Right ventricle myocardium inferior (tissue), 1 donor: ENCODE measurements at places on chromosomes 12 and 14. TPM values are rescaled to one million over a fixed set of nuclear protein-coding genes. Genes with fewer than 3 reads are reported as not detected.
A peak's percentile ranks its signal among the peaks of the same experiment; 100 is the strongest.

The SPTB gene
- 79.4 TPM for total RNA-seq

DNA sequence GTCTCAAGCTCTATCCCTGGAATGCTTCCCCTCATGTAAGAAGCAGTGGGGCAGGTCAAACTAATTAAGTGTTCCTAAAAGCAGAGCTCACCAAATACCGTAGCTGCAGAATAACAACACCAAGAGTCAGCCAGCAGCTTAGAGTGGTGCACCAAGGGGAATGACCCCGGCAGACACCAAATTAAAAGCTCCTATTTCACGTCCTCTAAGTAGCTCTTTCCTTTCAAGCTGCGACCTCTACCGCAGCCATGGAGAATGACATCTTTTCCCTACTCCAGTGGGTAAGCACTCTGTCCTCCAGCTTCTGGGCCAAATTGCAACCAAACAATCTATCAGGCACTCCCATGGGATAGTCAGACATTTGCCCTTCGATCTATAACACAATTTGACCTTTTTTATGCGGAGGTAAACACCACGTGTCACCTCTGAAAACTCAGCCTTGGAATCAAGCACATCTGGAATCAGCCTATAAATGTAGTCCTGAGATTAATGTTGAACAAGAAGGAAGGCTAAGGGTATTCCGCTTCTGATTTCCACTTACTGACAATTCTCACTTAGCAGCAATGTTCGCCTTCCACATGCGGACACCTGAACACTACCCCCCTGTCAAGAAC, 67.6 kb upstream of the CDKN3 start:
- DNase-seq, result no peak

GRCh38 chr14:99726538-99727095, 42.5 kb downstream of the CYP46A1 start:
- DNase-seq, result no peak

GRCh38 chr14:59664741-59665140, 88.1 kb upstream of the CCDC175 start:
- no peak for DNase-seq

GRCh38 chr14:89466484-89466883, 49.5 kb upstream of the FOXN3 start:
- DNase-seq, result no peak

DNA sequence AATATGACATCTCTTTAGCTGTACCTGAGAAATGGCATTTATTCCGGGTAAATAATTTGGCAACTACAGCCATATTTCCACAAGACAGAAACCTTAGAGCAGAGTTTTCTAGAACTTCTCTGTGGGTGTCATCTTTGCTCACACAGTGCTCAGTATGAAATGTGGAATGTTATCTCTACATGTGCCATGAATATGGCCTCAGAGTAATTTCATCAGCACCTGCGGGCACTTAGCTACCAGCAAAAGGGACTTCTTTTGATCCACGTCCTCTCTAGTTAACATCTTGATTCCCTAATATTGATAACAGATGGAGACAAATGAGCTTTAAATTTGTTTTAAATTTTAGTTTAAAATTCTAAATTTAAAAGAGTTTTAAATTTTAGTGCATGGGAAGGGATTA, 2.9 kb upstream of the ATG14 start:
- no peak for DNase-seq

- no peak for DNase-seq
Observed at GRCh38 chr12:104747955-104748354, 210.1 kb downstream of the SLC41A2 start.

The OR4K5 gene
- total RNA-seq, result not detected

DNA sequence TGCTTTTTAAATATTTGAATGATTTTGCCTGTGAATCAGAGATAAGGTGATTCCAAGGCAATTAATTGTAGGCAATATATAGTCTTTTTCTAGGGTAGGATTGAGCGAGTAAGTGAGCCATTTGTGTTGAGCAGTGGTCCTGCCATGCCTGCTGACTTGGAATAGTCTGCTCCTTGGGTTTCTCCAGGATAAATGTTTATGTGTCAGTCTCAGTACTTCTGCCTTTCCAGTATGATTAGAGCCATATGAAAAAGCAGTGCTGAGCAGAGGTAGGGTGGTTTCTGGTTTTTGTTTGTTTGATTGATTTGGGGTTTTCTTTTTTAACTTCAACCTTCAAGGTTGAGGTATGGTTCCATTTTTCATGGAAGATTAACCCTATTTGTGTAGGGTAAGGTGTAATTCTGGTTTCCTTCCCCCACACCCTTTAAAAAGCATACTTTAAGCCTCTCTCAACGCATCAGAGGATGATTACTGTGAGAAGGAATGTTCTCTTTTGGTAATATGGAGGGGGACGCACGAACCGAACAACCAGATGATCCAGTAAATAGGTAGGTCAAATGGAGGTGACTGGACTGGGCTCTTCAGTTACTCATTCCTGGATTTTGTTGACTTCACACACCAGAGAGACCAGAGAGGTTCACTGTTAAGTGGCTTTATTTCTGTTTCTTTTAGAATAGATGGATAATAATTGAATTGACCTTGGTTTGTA, 22.7 kb downstream of the FRMD6 start:
- DNase-seq, result no peak

DNA sequence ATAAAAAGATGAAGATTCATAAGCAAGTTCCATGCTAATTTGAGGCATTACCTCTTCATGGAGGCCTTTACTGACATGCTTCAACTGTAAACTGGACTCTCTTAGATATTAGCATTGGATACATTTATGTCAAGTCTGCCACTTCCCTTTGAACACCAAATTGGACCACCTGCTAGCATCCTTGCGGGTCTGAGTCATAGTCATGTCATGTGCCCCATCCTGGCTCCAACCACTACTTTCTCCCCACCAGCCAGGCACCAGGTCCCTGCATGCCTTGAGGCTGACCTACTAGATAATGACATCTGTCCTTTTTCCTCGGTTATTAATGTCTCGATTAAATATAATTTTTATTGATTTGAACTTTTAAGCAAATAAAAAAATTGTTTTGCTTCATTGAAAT, 32.9 kb upstream of the EEA1 start:
- DNase-seq, result no peak

- DNase-seq, result no peak
Observed at GRCh38 chr12:28771968-28772367, 377.1 kb upstream of the FAR2 start.

- no peak for DNase-seq
Observed at GRCh38 chr14:81382517-81383225, 17.5 kb downstream of the STON2 start.

DNA sequence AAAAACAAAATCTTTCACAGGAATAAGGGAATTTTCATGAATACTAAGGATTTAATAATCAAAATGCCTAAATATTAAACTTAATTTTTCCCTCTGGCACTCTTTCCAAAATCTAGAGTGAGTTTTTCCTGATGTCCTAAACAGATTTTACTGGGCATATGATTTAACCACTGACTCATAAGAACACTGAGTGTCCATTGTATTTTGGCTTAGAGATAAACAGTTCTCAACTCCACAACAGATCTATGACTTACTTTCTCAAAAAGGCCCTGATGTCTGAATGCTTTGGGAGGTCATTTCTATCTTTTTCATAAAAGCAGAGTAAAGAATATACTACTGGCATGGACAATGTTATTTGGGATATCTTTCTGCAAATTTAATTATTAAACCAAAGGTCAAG, 15.0 kb downstream of the TMBIM4 start:
- DNase-seq, result no peak

DNA sequence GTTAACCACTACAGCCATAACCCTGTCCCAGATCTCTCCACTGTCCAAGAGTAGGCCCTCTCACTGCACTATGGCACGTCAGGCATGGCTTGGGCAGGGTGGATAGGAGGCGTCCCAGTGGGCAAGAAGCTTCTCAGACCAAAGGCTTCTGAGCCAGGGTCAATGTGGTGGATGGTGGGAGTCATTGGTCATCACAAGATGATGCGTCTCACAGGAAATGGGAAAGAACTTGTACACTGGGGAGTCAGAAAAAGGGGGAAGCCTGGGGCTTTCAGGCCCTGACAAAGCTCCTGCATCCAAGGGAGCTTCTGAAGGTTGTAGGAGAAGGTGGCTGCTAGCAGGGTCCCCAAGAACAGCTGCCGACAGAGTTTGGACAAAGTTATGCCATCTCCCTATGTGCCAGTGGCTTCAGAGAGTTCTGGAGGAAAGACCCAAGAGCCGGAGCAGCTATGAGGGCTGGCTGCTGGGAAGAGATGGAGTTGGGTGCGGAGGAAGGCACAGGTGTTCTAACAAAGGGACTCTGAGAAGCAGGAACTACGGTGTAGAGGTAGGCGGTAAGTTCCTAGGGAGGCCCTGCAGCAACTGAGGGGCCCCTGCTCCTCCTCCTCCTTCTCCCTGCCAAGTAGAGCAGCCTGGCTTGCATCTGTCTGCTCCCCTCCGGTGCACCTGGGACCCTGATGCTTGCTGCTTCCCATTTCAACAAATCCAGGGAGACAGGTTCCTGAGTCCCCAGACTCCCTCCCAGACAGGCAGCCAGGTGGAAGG, 81.1 kb downstream of the ARL6IP4 start:
- no peak for DNase-seq

The NOVA1 gene
- 3.8 TPM for total RNA-seq

DNA sequence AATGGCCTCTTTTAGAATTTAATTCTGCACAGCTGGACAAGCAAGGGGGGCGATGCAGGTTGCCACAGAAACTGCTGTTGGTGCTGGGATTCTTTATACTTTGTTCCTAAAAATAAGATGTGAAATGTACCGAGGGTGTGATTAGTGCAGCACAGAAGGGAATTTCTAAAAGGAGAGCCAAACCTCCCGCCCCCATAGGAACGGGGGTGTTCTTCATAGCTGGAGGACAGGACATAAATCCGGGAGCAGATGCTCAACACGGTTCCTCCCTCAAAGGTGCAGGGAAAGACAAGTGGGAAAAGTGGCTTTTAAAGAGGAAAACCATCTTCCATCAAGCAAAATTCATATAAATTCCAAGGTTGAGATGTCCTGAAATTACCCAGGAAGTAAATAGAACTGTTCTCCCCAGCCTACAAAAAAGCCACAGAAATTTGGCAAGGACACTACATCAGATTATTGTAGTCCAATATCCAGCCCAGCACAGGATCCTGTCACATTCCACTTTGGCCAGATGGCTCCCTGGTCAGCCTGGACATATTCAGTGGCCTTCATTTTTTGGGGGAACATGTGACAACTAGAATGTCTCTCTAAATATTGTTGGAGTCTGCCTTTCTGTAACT, 51.4 kb upstream of the TMX1 start:
- no peak for DNase-seq

DNA sequence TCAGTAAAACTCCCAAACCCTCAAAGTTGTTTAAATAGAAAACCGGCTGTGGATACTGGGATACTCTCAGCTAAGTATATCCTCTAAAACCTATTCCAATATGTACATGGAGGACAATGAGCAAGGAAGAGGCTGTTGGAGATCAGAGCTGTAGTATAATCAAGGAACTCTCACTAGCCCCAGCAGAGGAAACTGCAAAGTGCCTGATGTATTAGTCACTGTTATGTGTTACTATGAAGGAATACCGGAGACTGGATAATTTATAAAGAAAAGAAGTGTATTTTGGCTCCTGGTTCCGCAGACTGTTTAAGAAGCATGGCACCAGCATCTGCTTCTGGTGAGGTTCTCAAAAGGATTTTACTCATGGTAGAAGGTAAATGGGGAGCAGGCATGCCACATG, 65.6 kb upstream of the RPL10L start:
- no peak for DNase-seq

DNA sequence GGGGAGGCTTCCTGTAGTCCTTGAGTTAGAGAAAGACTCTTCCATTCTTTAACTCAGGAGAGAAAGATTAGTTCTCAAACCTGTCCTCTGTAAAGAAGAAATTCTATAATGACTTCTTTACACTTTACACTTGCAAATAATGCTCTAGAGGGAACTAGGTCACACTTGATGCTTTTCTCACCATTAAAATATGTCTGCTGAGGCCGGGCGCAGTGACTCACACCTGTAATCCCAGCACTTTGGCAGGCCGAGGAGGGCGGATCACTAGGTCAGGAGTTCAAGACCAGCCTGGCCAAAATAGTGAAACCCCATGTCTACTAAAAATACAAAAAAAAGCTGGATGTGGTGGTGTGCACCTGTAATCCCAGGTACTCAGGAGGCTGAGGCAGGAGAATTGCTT, 6.3 kb downstream of the NTN4 start:
- DNase-seq, result peak; percentile 43

DNA sequence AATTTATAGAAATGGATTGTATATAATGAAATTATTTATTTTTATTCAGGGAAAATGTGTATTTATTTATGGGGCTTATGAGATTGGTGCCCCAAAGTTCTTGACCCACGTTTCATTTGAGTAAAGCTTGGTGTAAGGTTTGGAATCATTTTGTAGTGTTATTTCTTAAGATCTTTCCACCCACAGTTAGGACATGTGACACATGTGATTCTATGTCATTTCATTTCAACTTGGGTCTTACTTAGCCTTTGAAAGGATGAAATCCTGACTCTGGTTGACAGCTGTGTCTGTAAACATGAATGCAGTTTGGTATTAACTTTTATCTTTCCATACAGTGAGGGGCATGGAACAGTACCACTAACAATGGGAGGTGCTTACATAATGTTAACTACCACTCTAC, 51.7 kb downstream of the FLRT2 start:
- DNase-seq, result no peak

The PRIMA1 gene
- 10.3 TPM for total RNA-seq

DNA sequence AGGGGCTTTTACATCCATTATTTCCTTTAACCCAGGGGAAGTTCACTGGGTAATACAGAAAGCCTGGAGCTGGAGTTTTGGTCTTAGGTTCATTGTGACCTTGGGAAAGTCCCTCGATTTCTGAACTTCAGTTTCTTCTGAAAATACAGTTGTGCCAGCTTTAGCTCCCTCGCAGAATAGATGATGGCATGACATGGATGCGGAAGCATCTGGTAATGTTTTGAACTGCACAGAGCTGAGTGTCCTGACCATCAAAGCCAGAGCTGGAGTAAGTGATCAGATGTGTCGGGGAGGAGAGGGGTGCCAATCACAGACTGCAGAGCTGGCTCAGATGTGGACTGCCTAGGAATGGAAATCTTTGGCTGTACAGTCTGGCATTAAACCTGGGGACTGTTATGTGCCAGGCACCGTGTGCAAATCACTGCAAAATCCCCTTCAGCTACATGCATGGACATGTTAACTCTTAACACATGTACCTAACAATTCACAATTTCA, 180.9 kb downstream of the ETV6 start:
- DNase-seq, result no peak

- DNase-seq, result no peak
Observed at GRCh38 chr12:40055228-40055579, 50.7 kb downstream of the SLC2A13 start.

- DNase-seq, result peak; percentile 78
Observed at GRCh38 chr14:75279763-75280290, 1.2 kb downstream of the FOS start.

GRCh38 chr14:75905147-75905904, 76.5 kb downstream of the TGFB3 start:
- DNase-seq, result no peak

The ANO4 gene
- 0.24 TPM for total RNA-seq
